Stimulated activated CD4-positive, alpha-beta T cell treated with anti-CD3 and anti-CD28 coated beads, TNF-alpha, amount 100 ng/mL, for 1 hour (primary cell): ENCODE measurements at places on chromosomes 6 and 20.

GRCh38 chr20:43507150-43508080, at the start of gene L3MBTL1:
L3MBTL1 (plus strand) TSS chr20:43507697; CDS start chr20:43513504, 5,807 bp downstream.
- DNase-seq: no peak

DNA sequence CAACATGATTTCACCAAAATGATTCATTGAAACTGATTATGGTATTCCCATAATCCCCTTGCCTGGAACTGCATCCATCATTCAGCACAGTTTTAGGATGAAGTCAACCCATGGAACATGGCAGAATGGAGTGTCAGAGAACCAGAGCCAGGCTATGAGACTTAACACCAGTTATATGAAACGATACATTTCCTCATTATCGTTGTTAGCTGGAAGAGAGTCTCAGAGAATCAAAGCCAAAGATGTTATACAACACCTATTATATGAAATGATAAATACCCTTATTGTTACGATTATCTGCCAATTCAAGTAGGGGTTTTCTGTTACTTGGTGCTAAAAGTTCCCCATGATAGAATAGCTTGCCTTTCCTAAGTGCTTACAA, 131.2 kb downstream of the BCAS1 start:
- no peak for DNase-seq

DNA sequence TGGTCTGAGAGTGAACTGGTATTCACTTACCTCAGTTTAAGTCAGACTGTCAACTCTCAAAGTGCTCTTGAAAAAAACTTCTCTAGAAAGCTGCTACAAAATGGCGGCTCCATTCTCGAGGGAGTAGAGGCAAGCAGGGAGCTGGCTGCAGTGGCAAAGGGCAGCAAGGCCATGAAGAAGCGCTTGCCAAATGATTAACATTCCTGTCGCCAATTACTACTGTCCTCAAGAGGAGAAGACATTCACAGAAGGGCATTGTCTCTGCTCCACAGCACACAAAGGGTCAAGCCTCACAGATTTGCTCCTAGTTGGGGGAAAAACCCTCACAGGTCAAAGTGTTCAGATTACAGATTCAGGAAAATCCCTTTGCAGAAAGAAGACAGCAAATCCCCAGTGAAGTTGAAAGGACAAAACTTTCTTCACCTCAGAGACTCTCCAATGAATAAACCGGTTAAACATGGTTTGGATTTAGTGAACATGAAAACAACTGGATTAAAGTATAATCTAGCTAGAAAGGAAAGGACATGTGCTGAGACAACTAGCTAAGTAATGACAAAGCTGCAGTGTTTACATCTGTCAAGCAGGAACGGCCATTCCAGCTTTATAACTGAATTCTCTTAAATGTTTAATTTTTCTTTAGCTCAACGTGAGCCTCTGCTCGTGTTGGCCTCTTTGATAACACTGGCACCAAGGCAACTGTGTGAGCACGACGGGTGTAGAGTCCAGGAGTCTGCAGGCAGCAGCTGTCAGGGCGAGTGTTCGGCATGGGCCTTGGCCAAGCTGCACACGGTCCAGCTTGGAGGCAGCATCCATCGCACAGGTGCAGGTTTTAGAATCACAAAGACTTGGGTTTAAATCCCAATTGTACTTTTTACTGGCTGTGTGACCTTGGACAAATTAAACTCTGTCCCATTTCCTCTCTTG, 37.6 kb downstream of the NR2E1 start:
- DNase-seq: no peak

DNA sequence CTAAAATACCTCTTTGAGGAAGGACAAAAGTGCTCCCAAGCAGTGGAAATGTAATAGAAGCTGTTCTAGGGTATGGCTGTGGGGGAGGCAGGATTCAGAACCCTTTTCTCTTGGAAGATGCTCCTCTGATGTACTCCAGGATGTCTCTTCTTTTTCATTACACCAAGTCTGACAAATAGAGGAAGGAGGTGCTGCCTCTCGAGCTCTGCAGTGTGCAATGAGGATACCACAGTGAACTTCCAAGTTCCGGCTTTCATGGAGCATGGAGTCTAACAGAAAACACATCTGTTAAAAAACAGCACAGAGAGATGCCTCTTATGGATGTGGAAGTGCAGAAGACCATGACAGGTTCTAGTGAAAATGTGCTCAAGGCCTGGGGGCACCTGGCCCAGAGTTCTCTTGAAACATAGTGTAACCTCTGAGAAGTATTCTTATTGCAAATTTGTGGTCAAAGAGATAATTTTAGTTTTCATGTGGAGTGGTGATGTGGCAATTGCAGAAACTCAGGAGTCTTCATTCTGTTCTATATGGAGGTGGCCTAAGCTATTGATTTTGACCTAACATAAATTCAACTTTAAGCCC, 362.0 kb upstream of the CITED2 start:
- DNase-seq: no peak

GRCh38 chr6:21593927-21594415, 420 bp downstream of the SOX4 start:
- no peak for DNase-seq

- DNase-seq: no peak
Observed at GRCh38 chr6:145839653-145840052, 25.1 kb upstream of the FBXO30 start.

GRCh38 chr20:4802527-4802926, 80.8 kb downstream of the PRND start:
- DNase-seq: no peak

- DNase-seq: no peak
Observed at GRCh38 chr20:46128310-46129151, 10.4 kb downstream of the CD40 start.

DNA sequence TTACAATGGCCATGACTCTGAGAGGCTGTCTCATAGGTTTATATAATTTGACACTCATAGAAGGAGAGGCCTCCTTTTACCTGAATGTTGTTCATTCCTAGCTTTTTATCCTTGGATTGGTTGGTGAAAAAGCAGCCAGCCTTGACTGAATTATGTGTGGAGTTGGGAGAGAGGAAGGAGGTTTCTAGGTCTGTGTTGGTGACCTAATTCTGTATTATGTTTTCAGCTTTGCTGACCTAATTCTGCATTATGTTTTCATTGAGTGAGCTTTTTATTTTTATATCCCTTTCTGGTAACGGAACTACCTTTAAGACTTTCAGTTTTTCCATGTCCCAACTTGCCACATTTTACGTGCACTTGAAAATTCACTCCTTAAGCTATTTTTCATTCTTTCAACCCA, 59.1 kb upstream of the RNF144B start:
- no peak for DNase-seq

DNA sequence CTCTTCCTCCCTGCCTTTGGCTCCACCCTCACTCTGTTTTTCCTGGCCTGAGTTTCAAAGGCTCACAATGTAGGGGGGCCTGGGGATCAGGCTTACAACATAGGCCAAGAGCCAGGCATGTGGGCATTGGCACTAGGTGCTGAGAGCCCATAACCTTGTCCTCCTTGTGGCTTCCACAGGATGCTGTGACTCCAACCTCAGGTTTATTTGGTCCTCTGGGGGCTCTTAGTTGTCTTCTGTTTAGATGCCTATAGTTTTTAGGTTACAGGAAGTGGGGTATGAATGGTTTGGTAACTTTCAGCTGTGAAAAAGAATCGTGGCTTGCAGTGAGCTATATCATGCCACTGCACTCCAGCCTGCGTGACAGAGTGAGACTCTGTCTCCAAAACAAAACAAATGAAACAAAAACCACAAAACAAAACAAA, 25.6 kb downstream of the MMP24 start:
- no peak for DNase-seq

DNA sequence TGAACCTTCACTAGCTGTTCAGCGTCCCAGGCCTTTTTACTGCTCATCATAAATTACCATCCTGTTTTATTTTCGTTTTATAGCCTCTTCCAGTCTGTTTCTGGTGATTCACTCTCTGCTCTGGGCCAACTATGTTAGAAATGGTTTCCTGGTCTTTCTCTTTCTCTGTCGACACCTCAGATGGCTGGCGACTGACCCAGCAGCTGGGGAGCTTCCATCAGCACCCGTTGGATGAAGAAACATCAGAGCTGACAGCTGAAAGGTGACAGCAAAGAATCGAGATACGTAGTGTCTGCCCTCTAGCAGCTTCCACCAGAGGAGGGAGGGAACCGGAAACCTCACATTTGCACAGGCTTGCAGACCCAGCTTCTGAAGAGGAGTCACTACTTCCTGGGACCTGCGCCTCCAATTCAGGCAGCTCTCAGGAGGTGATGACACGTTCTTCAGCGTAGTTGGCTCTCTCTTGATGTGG, 82.9 kb upstream of the MLN start:
- DNase-seq: no peak

DNA sequence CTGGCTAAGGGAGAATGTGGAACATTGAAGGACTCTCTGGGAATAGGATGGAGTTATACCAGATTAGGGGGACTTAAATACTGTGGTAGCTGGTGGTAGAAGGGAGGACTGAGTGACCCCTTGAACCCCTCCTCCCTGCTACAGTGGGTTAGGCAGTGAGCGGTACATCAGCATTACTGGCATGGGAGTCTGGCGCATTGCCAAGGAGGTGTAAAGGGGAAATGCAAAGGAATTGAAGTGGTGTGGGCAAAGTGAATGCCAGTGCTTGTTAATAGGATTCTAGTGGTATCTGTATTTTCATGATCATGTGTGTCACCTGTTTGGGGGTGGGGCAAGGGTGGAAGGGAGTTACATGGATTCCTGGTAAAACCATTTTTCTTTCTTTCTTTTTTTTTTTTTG, 60.1 kb downstream of the GFRA4 start:
- no peak for DNase-seq

GRCh38 chr6:7528565-7528964, 12.9 kb upstream of the DSP start:
- DNase-seq: no peak

DNA sequence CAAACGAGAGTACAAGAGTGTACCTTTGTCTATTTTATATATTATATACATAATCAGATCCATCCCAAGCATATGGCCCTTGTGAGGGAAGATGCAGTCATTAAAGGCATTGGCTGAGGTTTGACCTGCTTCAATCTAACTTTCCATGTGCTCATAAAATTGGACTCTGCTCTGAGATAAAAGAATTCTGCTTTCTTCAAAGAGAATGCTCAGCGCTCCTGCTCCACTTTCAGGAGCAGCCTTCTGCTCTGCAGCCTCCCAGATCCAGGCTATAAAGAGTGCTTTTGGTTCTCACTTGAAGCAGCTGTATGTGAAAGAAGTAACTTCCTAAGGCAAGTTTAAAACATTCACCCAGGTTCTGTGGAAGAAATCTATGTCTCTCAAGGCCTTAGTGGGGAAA, 45.3 kb downstream of the CD83 start:
- DNase-seq: no peak

DNA sequence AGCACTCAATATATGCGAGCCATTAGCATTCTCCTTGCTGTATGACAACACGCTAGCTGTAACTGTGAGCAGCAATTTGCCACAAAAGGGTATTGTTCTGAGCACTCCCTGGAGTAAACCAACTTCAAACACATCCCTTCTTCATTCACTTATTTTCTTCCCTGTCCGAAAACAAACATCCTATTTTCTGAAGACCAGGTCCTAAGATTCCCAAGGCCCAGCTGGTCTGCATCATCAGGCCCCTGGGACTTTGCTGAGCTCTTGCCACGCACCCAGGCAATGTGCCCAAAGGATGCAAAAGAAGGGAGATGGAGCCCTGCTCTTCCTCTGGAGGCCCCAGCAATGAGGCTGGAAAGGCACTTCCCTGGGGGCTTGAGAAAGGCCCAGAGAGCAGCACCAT, 118.1 kb downstream of the PREX1 start:
- no peak for DNase-seq

GRCh38 chr6:99611148-99611547, 4.5 kb downstream of the PRDM13 start:
- DNase-seq: no peak
